Suprapubic skin (tissue), 4 donors: ENCODE measurements at places on chromosomes 13 and 19. TPM values are rescaled to one million over a fixed set of nuclear protein-coding genes. Genes with fewer than 3 reads are reported as not detected.

DNA sequence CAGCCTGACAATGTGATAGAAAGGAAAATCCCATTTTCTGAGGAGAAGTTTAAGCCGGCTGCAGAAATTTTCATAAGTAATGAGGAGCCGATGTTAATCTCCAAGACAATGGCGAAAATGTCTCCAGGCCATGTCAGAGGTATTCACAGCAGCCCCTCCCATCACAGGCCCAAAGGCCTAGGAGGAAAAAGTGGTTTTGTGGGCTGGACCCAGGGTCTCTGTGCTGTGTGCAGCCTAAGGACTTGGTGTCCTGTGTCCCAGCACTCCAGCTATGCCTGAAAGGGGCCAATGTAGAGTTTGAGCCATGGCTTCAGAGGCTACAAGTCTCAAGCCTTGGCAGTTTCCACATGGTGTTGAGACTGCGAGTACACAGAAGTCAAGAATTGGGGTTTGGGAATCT, 32.9 kb upstream of the GPC6 start:
- no peaks in the 10 kb centered on the region for H3K27me3 ChIP-seq
- DNase-seq = no peak
- H3K4me1 ChIP-seq = no peaks in the 10 kb centered on the region

GRCh38 chr19:16263141-16263761, 61.4 kb upstream of the KLF2 start:
- H3K36me3 ChIP-seq = no peaks in the 10 kb centered on the region
- no peak for DNase-seq
- H3K4me1 ChIP-seq = peaks cover 14% of the 10 kb centered on the region
- no peak overlapping the region for H3K4me3 ChIP-seq

Gene POU4F1
- total RNA-seq = 0.16 TPM

Gene FAM216B
- total RNA-seq = not detected
